ENCODE measurements at places on chromosomes 7 and 10. TPM values are rescaled to one million over a fixed set of nuclear protein-coding genes. Genes with fewer than 3 reads are reported as not detected.

DNA sequence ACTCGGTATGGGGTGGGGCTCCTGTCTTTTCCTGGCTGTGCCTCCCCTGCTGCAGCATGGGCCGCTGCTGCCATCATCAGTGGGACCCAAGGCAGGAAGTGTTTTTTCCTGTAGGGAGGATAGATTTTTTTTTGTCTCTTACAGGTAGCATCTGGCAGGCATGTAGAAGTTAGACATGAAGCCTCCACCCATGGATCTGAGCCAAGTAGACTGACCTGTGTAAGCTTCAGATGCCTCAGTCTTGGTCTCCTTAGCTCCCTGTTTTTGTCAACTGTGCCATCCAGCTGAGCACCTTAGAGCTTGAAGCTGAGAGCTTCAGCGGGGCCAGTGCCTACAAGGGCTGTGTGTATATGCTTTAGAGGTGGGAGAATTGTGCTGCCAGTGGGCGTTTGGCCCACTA is 93.5 kb downstream of the AUTS2 start:
- no peak for DNase-seq

DNA sequence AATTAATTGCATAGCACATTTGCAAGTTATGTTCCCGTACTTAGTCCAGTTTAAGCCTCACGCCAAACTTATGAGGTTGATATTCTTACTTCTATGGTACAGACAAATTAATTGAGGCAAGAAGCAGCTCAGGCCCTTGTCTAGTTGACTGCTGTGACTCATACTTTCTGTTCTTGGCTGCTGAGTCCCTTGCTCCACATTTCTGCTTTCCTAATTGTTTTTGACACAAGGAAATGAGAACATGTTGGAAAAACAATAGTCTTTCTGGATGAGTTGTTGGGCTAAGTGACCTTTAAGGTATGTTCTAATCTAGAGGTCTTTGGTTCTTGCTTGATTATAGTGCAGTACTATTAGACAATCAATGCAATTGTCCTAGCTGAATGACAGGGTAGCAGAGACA is 331.8 kb downstream of the NRG3 start:
- DNase-seq, result no peak

DNA sequence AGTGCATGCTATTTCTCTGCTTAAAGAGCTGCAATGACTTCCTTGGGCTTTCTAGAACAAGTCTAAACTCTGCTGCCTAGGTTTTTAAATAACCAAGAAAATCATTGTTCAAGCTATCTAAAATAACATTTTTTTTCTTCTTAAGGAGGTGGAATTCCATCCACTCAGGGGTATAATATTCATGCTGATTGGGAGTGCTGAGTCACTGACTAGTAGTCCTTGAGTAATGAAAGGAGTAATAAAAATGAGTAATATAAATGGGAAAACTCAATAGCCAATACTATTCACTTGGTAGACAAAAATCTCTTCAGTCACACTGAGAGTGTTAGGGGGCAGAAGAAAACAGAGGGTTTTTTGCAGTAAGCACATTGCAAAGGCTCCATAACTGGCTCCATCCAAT is 72.0 kb downstream of the GFRA1 start:
- no peak for DNase-seq

DNA sequence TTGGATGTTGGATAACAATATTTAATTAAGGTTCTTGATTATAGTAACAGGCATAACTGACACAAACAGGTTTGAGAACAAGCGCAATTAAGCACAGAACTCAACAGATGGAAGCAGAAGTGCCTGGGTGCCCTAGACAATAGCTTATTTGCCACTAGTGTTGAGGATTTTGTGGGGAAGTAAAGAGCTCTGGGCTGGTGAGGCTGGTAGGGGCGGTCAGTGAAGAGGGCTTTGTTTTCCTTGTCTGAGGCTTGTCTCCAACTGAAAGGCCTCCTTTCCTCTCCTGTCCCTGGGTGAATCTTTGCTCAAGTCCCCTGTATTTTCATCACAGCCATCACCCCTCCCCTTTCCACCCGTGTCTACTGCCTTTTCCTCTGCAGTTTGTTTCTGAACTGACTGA is 104.6 kb downstream of the KAT6B start:
- DNase-seq, result no peak

- no peak for DNase-seq
Measured at GRCh38 chr7:46774515-46774914, 807.4 kb downstream of the TNS3 start.

DNA sequence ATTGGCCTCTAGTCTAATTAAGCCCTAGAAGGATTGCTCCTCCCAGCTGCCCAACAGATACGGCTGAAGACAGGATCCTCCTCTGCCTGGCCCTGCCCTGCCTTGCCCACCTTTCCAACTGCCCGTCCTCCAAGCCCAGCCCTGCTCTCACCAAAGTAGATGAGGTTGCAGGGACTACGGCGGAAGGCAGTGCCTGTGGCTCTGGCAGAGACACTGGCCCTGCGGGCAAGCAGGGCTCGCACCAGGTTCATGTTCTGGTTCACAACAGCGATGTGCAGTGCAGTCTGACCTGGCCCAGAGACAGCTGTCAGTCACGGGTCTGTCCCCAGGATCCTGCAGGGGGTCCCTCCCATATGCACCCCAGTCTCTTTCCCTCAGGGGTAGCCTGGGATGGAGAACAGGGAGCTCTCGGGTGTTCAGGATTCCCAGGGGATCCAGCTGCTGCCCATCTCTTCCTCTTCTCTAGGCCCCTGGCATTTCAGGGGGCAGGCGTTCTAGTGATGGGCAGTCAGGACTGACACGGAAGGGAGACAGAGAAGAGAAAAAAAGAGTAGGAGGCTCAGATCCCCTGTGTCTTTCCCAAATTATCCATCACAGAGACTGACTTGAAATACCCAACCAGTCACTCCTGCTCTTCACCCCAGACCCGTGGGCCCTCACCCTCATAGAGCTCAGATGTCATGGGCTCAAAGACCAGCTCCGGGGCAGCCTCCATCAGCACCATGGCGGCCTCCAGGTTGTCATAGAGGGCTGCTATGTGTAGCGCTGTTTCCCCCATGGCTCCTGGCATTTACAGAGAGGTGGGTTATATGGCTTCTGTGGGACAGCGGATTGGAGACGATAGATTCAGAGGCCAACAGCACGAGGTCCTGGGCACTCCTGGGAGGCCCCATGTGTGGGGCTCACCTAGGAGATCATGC is 8.3 kb downstream of the TRPV6 start:
- DNase-seq, result no peak

GRCh38 chr10:21506351-21506750 is 19.1 kb downstream of the SKIDA1 start:
- no peak for DNase-seq

GRCh38 chr10:27153845-27154193 is 365 bp downstream of the YME1L1 start:
- no peak for DNase-seq

- DNase-seq, result no peak
Measured at GRCh38 chr7:37395618-37396259, 52.9 kb downstream of the ELMO1 start.

DNA sequence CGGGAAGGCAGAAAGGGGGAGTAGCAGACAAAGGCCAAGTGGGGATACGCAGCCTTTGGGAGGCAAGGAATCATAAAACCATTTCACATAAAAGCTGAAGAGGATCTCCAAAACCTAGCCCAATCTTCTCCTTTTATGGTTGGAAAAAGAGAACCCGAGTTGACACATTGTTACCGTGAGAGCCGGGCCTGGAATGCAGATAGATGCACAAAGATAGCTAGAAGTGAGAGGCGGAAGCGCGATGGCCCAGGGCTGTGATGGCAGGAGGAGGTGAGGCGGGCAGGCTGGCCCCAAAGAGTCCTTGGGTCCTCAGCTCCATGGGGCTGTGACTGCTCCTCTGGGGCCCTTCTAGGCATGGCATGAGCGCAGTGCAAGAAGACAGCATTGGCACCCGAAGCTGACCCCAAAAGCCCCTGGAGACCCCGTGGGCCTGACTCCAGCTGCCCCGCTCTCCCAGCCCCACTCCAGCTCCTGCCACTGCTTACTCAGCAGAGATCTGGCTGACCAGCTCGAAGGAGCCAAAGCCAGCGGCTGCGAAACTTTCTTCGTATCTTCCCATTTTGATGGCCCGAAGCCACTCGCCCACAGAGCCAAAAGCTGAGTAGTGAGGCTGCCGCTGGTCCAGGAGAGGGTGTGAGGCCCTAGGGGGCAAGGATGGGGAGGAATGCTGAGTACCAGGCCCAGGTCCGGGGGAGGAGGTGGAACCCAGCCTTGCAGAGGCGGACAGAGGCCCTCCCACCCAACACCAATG is 22.5 kb downstream of the EPHB4 start:
- DNase-seq, result no peak

DNA sequence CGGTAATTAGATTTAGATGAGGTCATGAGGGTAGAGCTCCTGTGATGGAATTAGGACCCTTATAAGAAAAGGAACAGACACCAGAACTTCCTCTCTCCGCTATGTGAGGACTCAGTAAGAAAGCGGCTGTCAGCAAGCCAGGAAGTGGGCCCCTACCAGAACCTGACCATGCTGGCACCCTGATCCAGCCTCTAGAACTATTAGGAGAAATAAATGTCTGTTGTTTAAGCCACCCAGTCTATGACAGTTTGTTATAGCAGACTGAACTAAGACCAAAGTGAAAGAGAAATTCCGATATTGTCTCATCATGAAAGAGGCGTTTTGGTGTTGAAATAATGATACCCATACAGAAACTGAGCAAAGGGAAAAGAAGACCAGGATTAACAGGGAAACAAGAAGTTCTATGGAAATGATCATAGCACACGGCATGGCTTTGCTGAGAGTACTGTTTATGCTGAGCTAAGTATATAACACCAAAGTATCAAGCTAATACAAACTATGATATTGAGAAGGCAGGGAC is 9.2 kb downstream of the CLEC2L start:
- DNase-seq, result no peak

DNA sequence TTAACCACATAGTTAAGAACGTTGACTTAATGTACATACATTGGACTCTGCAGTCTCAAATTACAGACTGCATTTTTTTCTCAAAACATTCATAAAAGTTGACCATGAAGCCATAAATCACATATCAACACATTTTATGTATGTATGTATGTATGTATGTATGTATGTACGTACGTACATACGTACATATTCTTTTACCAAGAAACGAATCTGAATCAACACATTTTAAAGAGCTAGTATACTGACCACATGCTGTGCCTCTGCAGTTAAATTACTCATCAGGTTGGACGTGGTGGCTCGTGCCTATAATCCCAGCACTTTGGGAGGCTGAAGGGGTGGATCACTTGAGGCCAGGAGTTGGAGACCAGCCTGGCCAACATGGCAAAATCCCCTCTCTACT is 105.8 kb downstream of the GPR158 start:
- DNase-seq, result no peak

DNA sequence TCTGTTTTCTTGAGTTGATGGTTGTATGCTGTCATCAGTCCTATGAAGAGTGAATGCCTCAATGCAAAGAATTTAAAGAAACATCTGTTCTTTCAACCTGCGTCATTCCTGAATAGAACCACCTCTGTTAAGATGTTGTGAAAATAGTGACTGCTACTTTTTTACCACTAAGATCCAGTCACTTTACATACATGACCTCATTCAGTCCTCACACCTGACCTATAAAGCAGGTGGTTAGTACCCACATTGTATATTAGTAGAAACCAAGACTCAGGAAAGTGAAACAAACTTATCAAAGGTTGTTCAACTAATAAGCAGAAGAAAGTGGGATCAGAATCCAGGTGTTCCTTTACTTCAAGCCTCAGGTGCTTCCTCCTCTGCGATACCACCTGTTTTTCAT is 64.8 kb downstream of the ITGB8 start:
- no peak for DNase-seq

DNA sequence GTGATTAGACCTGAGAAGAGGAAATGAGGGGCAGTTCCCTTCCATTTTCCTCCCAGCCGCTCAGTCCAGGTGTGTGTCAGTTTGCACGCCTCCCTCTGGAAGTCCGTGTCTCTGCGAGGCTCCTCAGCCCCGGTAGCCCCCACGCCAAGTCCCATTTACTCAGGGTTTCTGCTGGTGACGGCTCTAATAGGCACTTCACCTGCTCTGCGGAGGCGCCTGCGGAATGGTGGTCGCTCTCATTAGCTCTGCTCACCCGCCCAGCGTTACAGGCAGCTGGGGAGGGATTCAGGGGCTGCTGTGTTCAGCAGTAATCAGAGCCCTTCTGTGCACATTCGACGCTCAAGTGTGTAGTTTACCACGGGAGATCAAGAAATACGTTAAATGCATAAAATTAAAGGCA is 179.9 kb downstream of the MGMT start:
- no peak for DNase-seq

DNA sequence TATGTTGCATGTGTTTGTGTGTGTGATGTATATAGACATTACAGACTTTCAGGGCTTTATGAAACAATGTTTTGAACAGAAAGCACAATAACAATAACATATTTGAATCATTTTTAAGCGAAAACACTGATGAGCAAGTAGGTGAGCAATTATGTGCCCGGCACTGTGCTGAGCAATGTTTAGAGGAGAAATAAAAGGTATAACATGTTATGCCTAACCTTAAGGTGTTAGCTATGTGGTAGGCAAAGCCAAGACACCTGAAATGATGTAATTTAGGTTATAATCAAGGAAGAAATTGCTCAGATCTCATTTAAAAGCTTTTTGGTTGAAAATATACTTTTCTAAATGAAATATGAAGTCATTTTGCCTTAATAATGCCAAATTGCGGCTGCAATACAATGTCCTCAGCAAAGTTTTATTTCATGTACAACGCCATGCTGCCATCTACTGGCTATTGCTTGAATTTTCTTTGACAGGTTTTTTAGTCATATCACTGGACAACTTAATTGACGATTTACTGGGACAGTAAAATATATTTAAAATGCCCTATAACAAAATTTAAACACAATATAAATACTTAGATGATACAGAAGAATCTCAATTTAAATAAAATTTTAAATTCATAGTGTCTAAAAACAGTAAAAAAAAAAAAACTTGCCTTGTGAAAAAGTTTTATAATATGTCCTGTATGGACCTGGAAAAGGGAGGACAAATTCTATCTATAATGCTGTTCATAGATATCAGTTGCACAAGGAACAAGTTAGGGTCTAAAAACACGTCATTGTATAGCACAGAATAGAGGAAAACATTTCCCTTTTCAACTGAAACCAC is 131.1 kb upstream of the CDK1 start:
- no peak for DNase-seq

- no peak for DNase-seq
Measured at GRCh38 chr7:98187138-98187502, 24.1 kb upstream of the BHLHA15 start.

DNA sequence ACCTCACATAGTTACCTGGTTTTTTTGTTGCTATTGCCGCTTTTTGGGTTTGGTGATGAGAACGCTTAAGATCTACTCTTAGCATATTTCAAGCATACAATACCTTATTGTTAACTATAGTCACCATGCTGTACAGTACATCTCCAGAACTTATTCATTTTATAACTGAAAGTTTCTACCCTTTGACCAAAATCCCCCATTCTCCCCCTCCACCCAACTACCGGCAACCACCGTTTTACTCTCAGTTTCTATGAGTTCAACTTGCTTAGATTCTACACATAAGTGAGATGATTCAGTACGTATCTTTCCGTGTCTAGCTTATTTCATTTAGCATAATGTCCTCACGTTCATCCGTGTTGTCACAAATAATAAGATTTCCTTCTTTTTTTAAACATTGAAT is 86.7 kb upstream of the IL6 start:
- no peak for DNase-seq

PON1 gene
- not detected for polyA plus RNA-seq

VGF gene
- polyA plus RNA-seq, result not detected

OPN1SW gene
- polyA plus RNA-seq, result not detected

SLC18A3 gene
- not detected for polyA plus RNA-seq

OR2A42 gene
- 0.06 TPM for polyA plus RNA-seq

All from spleen (tissue), 13 donors.